Cardiac fibroblast (primary cell): ENCODE measurements at places on chromosomes 3 and 15.

DNA sequence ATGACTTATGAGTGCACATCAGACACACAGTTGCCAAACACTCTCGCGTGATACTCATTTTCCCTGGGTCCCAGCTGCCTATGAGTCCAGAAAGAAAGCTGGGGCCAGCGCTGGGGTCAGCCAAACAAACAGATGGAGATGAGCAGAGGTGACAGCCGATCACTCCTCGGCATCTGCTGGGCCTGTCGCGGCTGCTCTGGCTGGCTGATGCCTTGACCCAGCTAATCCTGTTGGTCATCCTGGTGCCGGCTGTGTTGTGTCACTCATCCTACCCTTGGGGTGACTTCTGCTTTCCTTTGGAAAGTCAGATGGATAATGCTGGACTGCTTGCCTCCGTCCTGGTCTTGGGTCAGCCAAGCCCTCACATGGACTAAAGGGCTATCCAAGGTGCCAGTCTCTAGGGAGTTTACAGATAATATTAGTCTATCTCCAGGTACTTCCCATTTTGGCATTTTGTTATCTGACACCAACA lies 105.3 kb upstream of the PDZRN3 start:
- no peak for DNase-seq

DNA sequence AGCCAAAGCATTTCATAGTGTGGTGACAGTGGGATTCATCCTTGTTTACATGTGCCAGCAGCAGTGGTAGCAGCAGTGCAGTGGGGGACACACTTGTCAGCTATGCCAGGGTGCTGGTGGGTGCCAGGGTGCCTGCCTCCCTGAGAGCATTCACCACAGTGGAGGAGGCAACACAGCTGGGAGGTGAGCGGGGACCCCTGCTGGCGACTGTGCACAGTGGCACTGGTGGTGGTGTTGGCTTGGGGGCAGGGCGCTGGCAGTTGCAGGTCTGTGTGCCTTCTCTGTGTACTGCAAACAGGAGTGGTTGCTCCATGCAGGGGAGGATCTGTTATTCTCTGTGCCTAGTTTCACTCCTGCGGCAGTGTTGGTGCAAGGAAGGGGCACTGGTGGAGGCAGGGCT lies 41.2 kb downstream of the CEP63 start:
- DNase-seq, result peak; percentile 10

DNA sequence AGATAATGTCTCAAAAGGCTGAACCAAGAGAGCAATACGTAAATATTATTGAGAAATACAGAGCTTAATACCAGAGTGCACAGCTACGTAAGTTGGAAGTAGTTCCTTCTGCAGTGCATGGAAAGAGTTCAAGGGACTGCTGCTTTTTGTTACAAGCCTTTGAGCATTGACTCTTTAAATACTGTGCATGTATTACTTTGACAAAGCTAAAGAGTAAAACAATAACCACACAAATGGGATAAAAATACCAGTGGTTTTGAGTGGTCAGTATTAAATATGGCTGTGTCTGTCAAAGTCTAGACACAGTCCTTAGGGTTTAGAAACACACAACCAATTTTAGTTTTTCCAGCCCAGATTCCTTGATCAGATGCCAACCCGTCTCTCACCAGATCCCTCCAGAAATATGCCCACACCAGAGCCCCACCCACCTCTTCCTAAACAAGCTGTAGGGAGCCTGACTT lies 62.1 kb downstream of the SSR3 start:
- DNase-seq, result peak; percentile 40

DNA sequence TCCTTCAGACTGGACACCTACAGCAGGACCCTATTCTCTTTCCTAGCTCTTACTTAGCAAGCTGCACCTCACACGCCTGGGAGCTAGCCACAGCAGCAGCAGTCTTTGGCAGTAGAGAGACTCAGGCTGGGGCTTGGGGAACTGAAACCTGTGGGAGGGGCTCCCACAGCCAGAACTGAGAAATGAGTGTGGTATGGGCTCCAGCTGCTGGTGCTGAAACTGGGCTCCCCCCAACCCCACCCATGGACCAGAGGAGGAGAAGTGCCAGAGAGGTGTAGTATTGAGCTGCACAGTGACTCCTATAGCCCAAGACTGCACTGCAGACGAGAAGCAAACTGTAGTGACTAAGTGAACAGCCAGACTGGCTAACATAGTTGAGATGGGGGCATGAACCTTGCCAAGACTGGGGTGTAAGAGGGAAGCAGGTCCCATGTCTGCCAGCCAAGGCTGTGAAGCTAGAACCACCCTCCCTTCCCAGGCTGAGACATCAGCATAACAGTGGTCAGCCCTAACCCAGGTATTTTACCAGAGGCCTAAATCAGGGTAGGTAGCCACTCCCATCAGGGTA lies 62.5 kb downstream of the MYO5A start:
- DNase-seq, result no peak

DNA sequence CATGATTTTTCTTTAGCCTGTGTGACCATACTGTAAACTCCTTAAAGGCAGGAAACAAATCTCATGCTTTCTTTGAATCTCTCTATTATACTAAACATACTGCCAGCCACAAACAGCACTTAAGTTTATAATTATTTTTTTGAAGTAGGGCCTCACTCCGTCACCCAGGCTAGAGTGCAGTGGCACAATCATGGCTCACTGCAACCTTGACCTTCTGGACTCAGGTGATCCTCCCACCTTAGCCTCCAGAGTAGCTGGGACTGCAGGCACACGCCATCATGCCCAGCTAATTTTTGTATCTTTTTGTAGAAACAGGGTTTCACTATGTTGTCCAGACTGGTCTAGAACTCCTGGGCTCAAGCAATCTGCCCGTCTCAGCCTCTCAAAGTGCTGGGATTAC lies 14.5 kb upstream of the SLITRK3 start:
- DNase-seq, result no peak

DNA sequence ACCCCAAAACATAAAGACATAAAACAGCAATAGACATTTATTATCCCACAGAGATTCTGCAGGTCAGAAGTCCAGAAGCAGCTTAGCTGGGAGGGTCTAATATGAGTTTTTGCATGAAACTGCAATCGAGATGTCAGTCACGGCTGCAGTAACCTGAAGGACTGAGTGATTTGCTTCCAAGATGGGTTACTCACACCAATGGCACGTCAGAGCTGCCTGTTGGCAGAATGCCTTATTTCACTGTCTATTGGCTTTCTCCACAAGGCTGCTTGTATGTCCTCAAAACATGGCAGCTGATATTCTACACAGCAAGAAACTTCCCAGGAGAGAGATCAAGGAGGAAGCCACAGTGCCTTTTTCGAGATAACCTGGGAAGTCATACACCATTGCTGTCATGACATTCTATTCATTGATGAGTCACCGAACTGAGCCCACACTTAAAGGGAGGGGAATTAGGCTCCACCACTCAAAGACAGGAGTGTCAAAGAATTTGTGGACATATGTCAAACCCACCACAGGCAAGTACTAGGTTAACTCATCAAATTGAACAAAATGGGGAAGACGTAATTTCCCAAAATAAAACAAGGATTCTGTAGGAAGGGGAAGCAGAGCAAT lies 122.2 kb downstream of the SYNPR start:
- peak; percentile 29 for DNase-seq

DNA sequence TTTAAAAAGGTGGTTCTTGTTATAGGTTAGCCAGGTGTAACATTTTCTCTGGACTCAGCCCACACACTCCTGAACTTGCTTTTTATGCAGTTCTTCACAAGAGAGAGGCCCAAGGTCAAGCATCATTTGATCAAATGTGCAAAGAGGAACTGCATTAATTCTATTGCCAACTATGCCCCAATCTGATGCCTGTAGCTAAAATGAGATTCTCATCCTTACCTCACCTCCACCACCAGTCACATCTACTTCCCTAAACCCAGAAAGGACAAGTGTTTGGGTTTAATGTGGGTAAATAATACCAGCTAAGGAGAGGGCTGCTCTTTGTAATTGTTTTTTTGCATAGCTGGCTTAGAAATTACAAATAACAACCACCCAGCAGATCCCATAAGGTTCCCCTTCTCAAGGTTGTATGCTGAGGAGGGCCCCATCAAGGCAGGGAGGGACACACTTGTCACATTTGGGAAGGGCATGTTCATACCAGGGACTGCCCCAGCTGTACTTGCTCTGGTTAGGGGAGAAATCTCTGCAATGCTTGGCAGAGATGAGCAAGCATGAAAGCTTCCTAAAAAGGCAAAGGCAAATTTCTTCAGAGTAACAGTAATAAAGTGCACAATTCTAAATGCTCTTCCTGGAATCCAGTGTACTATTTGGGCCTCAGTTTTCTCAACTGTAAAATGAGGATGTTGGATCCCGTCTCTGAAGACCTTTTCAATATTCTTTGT lies 76.2 kb downstream of the TGFBR2 start:
- no peak for DNase-seq

DNA sequence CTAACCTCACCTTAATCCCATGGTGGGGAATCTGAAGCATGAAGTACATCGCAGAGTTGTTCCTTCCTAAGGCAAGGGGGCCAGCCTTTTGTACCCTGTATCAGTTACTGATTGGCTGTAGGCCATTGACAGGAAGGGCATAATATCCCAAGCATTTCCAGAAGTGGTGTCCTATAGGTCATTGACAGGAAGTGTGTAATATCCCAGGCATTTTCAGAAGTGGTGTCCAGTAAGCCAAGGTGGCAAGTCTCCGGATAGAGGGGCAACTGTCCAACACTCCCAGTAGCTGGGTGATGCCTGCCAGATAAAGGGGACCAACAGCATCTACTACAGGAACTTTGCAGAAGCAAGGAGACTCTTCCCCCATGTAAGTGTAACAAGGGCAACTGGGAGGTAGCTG lies 52.1 kb upstream of the MYRIP start:
- DNase-seq, result peak; percentile 8

GRCh38 chr3:188574885-188575284 lies 420.9 kb downstream of the LPP start:
- DNase-seq, result no peak

DNA sequence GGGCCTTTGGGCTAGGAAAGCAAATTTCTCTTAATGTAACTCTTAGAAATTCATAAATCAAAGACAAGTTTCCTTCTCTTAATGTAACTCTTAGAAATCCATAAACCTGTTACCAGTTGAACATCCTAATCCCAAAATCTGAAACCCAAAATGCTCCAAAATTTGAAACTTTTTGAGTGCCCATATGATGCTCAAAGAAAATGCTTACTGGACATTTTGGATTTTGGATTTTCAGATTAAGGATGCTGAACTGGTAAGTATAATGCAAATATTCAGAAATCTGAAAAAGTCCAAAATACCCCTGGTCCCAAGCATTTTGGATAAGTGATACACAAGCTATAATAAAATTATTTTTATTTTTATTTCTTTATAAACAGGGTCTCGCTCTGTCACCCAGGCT lies 51.5 kb upstream of the ZBTB38 start:
- no peak for DNase-seq

DNA sequence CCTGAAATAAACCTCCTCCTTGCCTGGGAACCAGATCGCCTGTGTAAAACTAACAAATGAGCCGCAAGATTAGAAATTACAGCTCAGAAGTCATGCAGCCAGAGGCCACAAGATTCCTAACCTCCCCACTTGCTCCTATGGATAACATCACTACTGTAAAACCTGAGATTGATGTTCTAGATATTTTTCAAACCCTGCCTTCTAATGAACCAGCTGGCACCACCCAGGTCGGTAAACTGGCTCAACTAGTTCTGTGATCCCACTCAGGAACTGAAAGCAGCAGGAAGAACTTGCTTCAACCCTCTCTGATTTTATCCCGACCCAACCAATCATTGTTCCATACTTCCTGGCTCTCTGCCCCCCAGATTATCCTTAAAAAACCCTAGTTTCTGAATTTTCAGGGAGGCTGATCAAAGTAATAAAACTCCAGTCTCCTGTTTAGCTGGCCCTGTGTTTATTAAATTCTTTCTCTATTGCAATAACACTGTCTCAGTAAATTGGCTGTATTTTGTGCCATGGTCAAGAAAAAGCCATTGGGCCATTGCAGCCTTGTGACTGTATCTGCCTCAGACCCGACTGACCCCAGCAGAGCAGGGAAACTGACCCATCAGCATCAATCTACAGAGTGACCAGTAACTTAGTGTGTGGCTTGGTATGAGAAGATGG lies 98.9 kb downstream of the RPLP1 start:
- no peak for DNase-seq

GRCh38 chr3:192843119-192843518 lies 74.5 kb downstream of the MB21D2 start:
- no peak for DNase-seq

- DNase-seq, result peak; percentile 22
Observed at GRCh38 chr3:46209746-46210470, 1.8 kb upstream of the CCR1 start.

GRCh38 chr15:49242820-49243219 lies 72.8 kb downstream of the GALK2 start:
- peak; percentile 88 for DNase-seq

DNA sequence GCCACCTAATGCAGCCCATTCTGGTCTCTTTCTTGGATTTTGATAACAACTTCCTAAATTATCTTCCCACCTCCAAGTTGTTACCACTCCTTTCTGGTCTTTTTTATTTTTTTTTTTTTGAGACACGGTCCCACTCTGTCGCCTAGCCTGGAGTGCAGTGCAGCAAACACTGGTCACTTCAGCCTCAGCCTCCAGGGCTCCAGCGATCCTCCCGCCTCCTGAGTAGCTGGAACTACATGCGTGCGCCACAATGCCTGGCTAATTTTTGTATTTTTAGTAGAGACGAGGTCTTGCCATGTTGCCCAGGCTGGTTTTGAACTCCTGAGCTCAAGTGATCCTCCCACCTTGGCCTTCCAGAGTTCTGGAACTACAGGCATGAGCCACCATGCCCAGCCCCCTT lies 92.8 kb upstream of the BHLHE40 start:
- DNase-seq, result no peak

GRCh38 chr15:66698318-66698961 lies 3.6 kb upstream of the SMAD6 start:
- DNase-seq, result peak; percentile 88

GRCh38 chr3:34363881-34364280 lies 565.5 kb downstream of the PDCD6IP start:
- DNase-seq, result no peak

GRCh38 chr3:25781758-25782594 lies 1.3 kb downstream of the NGLY1 start:
- DNase-seq, result no peak

DNA sequence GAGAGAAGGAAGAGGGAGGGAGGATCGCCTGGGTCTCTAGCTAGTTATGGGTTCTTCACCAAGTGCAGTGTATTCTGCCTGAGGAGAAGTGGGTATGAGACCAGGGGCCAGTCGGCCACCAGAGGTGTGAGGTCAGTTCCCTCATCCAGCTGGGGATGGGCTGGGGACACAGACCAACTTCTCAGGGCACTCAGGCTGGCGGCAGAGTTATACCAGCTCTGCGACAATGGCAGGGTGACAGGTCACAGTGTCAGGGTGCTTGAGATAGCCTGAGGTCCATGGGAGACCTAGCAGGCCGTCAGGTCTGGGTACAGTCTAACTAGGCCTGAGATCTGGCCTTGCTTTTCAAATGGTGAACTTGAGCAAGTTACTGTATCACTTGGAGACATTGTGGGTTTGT lies 31.4 kb upstream of the PLXNA1 start:
- no peak for DNase-seq
